ENCODE measurements at places on chromosomes 7 and 10.

DNA sequence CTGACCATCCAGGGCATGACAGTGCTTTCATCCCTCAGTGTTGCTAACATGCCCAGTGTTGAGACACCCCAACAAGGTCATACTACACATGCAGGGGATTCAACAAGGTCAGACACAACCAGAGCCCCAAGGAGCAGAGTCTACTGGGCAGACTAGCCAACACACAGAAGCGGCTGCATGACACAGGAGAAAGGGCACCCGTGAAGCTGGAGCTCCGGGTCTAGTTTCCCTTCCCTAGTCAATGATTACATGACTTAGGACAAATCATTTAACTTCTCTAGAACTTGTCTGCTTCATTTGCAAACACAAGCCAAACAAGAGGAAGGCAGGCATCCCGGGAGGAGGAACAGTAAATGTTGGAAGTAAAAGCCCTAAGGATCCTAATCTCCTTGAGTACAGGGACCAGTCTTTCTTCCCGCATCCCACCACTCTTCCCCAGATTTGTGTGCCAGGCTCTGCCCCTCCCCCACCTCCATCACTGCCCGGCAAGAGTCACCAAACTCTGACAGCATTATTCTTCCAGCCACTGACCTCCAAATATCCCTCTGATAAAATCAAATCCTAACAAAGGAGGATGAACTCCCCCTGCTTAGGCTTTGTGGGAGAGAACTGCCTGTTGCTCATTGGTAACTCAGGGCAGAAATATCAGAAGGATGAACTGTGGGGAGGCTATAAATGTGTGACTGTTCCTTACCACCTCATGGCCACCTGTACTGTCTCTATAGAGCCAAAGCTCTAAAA, 104.3 kb downstream of the KCNMA1 start:
- no peak for DNase-seq

GRCh38 chr7:22146961-22147512, 201.3 kb upstream of the CDCA7L start:
- DNase-seq: no peak

- no peak for DNase-seq
These were observed 63.5 kb downstream of the REEP3 start for GRCh38 chr10:63584725-63585035.

DNA sequence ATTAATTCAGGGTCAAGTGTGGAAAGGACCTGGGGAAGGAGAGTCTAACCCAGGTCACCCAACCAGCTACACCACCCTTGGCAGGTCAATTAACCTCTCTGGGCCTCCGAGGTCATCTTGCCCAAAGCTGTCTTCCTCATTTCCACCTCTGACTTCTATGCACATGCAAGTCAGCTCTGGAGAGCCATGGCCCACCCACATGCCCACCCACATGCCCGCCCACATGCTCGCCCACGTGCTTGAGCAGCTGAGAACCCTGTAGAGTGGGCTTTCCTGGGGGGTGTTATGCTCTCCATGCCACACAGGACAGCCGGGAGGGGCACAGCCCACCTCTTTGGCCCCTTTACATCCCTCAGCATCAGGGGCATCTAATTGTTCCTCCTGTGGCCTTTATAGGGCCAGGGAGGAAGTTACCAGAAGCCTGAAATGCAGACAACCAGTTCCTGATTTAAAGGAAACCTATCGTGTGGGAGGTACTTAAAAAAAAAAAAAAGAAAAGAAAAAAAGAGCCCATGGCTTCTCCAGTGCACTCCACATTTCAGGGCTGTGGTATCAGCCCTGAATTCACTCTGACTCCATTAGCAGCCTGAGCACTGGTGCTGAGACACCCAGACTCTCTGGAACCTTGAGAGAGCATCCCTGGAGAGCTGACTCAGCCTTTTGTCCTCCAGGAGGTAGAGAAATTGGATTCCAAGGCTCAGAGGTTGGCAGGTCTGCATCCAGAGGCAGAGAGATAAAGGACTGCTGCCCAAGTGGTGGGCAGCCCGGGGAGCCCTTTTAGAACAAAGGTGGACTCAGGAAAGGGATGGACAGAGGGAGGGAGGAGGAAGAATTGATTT, 176.2 kb upstream of the ZMIZ1 start:
- DNase-seq: no peak

DNA sequence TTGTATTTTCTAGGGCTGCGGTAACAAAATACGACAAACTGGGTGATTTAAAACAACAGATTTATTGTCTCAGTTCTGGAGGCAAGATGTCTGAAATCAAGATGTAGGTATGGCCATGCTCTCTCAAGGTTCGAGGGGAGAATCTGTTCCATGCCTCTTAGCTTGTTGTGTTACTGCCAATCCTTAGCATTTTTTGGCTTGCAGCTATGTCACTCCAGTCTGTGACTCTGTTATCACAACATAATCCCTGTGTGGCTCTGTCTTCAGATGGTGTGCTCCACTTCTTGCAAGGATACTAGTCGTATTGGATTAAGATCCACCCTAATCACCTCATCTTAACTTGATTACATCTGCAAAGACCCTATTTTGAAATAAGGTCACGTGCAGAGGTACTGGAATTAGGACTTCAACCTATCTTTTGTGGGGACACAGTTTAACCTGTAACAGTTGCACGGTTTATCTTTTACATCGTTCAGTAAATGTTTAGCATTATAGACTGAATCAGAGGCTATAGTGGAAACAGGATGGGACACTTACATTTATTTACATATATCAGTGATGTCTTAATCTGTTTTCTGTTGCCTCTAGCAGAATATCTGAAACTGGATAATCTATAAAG, 3.1 kb downstream of the C1GALT1 start:
- DNase-seq: no peak

DNA sequence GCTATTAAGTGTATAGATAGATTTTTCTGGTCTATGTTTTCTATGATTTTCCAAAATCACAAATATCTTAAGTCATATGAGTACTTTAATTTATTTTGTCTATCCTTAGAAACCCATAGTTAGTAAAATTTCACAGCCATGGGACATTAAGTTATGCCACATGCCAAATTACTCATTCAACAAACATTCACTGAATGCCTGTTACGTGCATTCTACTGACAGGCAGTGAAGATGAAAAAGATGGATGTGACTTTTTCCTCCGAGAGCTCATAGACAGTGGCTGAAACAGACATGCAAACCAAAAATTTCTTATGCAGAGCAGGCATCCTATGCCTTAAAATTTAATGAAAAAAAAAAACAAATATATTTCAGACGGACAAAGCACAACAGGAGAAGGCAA, 84.9 kb downstream of the CHRM2 start:
- DNase-seq: no peak

DNA sequence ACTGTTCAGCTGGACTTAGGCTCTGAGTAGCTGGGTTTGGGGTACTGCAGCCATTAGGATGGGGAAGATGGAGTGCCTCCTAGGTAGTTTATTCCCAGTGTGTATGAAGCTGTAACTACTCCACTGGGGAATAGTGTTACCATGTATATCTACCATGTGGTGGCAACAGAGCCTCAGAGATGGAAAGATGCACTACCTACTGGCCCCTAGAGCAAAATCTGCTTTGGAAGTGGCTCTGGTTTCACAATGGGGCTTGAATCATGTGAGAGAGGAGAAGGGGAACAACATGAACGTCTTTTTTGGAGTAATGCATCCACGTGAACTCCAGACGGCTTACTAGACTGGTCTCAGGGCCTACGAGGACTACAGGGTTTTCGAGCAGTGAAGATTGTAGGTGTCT, 167.3 kb downstream of the CALCR start:
- DNase-seq: no peak

DNA sequence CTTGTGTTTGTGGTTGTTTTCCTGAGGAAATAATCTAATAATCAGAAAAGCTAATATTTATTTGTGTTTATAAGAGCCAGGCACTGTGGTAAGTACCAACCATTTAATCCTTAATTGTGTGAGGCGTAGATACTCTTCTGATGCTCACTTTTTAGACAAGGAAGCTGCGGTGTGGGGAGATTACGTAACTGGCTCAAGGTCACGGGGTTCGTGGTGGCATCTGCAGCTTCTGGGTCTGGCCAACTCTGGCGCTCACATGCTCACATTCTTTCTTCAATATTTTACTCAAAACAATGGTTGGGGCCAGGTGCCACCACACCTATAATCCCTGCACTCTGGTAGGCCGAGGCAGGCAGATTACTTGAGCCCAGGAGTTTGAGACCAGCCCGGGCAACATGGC, 77.6 kb downstream of the RALA start:
- no peak for DNase-seq

Data from MM.1S (cell line).